ENCODE measurements at places on chromosomes 6 and 20.

DNA sequence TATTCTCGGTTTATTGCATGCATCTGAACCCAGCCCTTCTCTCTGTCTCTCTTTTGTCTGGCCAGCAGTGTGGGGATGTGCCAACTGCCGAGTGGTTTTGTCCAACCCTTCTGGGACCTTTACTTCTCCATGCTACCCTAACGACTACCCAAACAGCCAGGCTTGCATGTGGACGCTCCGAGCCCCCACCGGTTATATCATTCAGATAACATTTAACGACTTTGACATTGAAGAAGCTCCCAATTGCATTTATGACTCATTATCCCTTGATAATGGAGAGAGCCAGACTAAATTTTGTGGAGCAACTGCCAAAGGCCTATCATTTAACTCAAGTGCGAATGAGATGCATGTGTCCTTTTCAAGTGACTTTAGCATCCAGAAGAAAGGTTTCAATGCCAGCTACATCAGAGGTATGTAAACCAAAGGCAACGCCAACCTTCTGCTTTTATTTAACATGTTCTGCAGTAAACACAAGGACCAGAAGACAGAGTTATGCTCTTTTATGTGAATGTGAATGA, 65.8 kb downstream of the ADGRG6 start:
- DNase-seq, result no peak

GRCh38 chr6:104527761-104528415, 331.8 kb downstream of the HACE1 start:
- DNase-seq, result peak; percentile 34

GRCh38 chr20:19275630-19276071, 63.2 kb downstream of the SLC24A3 start:
- no peak for DNase-seq

GRCh38 chr6:117138425-117138824, 126.9 kb upstream of the VGLL2 start:
- DNase-seq, result no peak

GRCh38 chr6:117381749-117382148, 44.0 kb downstream of the ROS1 start:
- no peak for DNase-seq

All from astrocyte of the spinal cord (primary cell).